NK-92 treated with Interleukin-12 subunit alpha and Interleukin-12 subunit beta, amount 100 ng/mL, for 24 hours (cell line): ENCODE measurements at places on chromosomes 4 and X.

DNA sequence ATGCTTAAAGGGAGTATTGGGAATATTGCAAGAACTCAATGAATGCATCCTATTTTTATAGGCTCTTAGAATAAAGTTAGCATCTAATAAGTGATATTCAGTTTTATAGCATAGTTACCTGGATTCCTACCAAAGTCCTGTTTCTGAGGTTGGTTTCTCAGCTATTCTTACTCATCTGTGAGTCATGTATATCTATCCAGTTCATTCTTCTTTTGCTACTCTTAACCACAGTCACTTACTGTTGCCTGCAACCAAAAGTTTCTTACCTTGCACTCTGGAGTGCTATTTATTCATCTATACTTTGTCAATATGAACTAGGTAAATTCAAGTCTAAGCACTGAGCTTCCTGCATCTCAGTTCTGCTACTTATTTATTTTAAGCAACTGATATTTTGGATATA lies 322.5 kb downstream of the HS3ST1 start:
- DNase-seq: no peak

- DNase-seq: no peak
Observed at GRCh38 chr4:98993419-98994071, 2.0 kb upstream of the METAP1 start.

DNA sequence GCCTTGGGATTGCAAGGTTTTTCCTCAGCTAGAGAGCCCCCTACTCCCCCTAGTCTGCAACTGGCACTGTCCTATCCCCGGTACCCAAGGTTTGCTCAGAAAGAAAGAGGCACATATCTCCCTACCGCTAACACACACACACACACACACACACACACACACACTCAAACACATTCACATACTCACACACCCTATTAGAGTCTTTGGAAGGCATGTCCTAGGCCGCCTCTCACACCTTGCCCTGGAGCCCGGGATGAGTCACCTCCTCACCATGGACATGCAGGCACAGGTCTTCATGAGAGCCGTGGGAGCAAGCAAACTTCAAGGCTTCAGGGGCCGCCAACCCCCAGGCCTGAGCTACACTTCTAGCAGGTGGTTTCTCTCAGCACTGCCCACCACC lies 49.2 kb downstream of the PJA1 start:
- no peak for DNase-seq

DNA sequence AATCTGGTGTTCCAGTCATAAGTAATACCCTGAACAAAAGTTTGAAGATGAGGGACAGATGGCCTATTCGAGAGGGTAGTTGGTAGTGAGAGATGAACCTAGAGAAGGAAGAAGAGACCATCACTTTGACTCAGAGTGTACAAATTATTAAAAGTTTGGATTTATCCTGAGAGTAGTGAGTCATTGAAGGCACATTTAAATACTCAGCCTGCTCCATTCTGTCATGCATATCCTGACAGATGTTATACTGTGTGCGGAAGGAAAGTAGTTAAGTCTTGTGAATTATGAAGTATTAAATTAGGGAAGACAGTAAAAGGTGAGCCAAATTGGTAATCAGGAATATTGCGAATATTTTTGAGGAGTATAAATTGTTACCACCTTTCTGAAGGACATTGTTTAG lies 93.1 kb downstream of the KLHL34 start:
- DNase-seq: no peak
